ENCODE measurements at places on chromosomes 12 and 14.

DNA sequence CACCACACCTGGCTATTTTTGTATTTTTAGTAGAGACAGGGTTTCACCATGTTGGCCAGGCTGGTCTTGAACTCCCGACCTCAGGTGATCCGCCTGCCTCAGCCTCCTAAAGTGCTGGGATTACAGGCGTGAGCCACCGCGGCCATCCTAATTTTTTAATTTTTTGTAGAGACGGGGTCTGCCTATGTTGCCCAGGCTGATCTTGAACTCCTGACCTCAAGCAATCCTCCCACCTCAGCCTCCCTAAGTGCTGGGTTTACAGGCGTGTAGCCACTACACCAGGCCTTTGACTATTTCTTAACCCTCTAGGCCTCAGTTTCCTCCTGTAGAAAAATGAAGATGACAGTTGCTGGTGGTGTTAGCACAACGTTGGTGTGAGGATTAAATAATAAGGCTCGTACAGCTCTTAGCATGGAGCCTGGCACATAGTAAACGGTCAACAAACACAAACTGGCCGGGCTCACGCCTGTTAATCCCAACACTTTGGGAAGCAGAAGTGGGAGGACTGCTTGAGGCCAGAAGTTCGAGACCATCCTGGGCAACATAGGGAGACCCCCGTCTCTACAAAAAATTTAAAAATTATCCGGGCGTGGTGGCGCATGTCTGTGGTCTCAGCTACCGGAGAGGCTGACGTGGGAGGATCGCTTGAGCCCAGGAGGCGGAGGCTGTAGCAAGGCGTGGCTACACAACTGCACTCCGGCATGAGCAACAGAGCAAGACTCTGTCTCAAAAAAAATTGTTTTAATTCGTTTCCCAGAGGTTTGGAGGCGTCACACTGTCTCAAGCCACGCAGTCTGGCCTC is 979 bp downstream of the DDX54 start:
- peak; percentile 91 for DNase-seq

GRCh38 chr14:54839701-54840119 is 62.9 kb downstream of the GCH1 start:
- no peak for DNase-seq

- no peak for DNase-seq
Measured at GRCh38 chr12:66502911-66503310, 176.0 kb downstream of the GRIP1 start.

- no peak for DNase-seq
Measured at GRCh38 chr14:41488401-41488800, 118.3 kb upstream of the LRFN5 start.

DNA sequence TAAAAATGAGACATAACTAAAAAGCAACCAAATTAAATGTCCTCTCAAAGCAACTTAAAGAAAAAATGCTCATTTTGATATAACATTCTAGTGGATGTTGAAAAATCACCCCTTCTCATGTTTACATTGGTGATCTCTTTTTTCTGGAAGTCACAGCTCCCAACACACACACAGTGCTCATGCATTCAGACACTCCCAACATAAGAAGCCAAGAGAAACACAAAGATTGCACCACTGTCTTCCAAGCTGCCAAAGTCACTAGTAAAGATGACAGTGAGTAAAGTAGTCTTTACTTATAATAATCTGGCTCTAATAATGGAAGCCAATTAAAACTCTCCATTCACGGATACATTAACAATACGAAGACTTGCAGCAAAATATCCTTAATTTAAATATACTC is 218.4 kb downstream of the NTF3 start:
- no peak for DNase-seq

- DNase-seq, result no peak
Measured at GRCh38 chr12:88753066-88753465, 172.8 kb upstream of the KITLG start.

DNA sequence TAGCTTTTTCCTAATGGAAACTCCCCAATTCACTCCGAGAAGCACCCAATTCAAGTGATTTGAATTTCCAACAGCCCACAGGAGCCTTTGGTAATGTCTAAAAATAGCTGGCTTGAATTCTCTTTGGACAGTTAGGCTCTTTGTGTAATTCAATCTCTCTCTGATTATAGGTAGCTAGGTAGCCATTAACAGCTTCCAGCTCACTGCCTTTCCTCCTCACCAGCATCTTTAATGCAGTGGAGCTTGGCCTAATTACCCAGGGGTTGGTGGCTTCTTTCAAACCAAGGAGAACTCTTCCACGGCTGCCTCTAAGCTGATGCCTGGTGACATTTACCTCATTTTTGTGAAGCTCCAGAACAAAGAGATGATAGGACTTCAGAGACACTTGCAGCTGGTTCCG is 86.4 kb downstream of the WSCD2 start:
- DNase-seq, result no peak

DNA sequence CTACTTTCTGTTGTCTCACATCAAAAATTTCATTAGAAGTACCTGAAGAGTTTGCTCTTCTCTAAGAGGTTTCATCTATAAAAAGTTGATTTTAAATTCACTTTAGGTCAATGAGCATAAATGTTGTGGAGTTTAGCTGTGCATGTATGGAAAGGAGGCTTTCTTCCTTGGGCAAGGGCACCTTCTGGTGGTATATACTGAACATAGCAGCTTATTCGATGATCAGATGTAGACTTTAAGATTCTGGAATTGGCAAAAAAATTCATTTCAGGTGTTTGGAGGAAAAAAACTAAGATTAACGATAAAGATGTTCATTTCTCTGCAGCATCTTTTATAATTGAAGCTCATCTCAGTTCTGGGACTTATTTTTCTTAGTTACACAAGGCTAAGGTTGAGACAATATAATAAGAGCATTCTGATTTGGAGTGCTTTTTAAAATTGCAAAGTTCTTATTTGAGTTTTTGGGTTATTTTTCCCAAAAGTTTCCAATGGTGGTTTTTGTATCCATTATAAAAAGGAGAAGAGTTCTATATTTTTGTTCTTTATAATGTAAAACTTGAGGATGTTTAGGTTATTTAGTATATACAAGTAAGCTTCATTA is 46.8 kb downstream of the TMEM117 start:
- no peak for DNase-seq

GRCh38 chr12:116302166-116303058 is 24.9 kb upstream of the MED13L start:
- no peak for DNase-seq

DNA sequence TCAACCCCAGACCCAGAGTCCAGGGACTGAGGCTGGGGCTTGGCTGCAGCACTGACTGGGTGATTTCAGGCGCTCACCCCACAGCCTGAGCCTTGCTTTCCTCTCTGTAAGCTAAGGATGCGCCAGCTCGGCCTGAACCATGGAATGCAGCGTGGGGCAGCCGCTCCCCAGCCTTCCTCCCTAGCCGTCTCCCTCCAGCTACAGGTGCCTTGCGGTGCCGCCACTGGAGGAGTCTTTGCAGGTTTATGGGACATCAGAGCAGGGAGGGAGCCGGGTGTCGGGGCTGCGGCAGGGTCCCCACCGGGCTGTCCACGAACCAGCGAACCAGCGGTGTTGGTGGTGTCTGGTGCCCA is 19.4 kb downstream of the PPP2R5C start:
- no peak for DNase-seq

DNA sequence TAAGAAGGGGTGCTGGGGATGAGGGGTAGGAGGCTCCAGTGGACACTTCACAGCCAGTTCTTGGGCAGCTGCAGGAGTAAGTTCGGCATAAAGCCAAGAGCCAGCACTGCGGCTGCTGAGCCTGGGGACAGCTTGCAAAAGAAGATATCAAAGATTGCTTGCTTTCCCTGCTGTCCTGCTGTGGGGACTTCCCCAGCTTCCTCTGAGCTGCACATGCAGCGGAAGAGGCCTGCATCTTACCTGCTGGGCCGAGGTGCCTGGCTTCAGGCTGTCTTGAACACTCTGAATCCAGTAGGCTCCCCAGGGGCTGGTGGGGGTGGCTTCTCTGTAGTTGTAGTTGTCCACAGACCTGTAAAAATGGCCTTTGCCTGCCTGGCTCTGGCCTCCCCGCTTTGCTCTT is 1.3 kb downstream of the CHGA start:
- no peak for DNase-seq

DNA sequence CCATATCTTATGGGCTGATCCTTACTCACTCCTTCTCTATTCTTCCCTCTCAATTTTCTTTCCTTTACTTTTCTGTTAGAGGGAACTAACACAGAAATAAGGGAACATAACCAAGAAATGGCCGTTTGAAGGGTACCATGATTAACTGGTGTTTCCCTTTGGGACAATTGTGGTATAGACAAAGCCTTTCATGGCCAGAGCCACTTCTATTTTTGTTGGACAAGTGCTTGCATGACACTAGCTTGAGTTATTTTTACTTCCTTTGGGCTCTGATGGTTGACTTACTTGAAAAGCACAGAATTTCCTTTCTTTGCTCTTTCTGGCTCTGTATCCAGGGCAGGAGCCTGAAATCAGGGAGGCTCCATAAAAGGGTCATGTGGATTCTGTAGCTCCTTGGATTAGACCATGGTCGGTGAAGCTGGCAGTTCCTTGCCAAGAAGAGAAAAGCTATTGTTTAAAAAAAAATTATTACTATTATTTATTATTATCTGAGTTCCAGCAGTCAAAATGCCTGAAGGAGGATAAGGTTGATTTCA is 130.6 kb downstream of the KTN1 start:
- no peak for DNase-seq

DNA sequence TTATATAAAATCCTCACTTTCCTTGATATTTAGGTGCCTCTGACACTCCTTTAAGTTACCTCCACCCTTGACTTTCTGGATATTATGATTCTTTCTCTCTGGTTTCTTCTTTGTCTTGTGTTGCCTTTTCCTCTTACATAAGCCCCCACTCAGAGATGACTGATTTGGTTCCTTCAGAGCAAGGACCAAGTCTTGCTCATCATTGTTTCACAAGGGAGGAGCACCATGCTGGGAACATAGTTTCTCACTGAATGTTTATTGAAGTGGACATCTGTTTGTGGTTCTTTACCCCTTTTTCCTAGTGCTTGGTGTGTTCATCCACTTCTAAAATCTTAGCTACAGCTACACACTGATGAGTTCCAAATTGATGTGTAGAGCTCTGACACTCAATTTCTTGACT is 161.3 kb upstream of the PTPRQ start:
- DNase-seq, result no peak

DNA sequence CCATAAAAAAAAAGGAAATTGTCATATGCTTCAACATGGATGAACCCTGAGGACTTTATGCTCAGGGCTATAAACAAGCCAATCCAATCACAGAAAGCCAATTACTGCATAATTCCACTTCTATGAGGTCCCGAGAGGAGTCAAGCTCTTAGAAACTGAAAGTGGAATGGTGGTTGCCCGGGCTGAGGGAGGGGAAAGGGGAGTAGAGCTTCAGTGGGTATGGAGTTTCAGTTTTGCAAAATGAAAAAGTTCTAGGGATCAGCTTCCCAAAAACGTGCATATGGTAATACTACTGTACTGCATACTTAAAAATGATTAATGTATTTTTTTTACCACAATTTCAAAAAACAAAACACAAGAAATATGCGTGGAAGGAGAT is 52.0 kb downstream of the RNF34 start:
- no peak for DNase-seq

- DNase-seq, result no peak
Measured at GRCh38 chr14:103521438-103521950, 1.1 kb downstream of the CKB start.

- no peak for DNase-seq
Measured at GRCh38 chr12:25518512-25518911, 34.6 kb downstream of the LMNTD1 start.

DNA sequence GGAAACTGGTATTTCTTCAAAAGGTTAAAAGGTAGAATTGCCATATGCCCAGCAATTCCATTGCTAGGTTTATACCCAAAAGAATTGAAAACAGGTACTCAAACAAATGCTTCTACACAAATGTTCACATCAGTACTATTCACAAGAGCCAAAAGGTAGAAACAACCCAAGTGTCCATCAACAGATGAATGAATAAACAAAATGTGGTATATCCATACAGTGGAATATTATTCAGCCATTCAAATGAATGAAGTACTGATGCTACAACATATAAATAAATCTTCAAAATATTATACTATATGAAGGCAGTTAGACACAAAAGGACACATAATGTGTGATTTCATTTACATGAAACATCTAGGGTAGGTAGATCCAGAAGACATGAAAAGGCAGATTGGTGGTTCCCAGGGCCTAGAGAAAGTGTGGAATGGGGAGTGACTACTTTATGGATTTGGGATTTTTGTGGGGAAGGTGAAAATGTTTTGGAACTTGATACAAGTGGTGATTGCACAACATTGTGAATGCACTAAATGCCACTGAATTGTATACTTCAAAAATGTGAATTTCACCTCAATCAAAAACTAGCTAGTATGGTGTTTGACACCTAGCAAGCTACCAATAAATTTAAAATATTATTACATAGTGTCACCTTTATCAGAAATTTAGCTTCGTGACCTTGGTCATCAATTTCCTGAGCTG is 41.7 kb downstream of the LIN52 start:
- no peak for DNase-seq

DNA sequence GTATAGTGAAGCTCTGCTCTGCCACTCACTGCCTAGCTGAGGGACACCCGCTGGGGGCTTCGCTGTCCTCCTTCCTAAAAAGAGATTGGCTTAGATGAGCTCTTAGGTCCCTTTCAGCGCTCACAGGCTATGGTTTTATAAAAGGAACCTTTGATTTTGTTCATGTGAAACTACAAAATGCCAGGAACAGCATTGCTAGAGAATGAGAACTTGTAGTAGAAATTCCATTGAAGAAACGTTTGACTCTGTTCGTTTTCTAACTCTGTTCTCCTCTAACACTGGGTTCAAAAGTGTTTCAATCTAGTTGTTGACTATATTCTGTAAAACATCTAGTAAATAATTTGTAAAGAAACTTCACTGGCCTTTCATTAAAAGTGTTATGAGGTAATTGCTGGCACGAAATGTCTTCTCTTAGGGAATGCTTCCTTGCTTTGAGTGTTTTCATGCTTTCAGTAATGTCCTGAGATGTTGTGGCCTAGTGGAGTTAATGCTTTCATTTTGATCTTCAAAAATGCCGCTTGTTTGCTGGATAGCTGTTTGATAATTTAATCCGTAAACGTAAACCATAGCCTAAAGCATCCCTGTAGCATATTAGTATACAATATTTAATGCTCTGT is 1.6 kb downstream of the MARK3 start:
- DNase-seq, result no peak

- DNase-seq, result no peak
Measured at GRCh38 chr14:104714066-104714465, 10.0 kb upstream of the ADSS1 start.

- no peak for DNase-seq
Measured at GRCh38 chr12:9244894-9245293, 36.7 kb upstream of the PZP start.

- no peak for DNase-seq
Measured at GRCh38 chr14:99205086-99205688, 66.8 kb downstream of the BCL11B start.

All from SW 1271 (cell line).